ENCODE measurements at places on chromosomes 7 and 10.
A peak's percentile ranks its signal among the peaks of the same experiment; 100 is the strongest.

DNA sequence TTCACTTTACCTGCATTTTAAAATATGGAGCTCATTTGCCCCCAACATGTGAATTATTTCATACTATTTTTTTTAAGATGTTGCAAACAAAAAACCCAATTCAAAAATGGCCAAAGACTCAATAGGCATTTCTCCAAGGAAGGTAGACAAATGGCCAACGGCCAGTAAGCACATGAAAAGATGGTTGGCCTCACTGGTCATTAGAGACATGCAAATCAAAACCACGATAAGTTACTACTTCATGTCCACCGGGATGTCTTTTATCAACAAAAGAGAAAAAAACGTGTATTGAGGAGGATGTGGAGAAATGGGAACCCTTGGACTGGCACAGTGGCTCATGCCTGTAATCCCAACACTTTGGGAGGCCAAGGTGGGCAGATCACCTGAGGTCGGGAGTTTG, 3.4 kb upstream of the CTBP2 start:
- no peak for DNase-seq

- no peak for DNase-seq
These were observed 70.8 kb upstream of the UCN3 start for GRCh38 chr10:5293691-5294550.

DNA sequence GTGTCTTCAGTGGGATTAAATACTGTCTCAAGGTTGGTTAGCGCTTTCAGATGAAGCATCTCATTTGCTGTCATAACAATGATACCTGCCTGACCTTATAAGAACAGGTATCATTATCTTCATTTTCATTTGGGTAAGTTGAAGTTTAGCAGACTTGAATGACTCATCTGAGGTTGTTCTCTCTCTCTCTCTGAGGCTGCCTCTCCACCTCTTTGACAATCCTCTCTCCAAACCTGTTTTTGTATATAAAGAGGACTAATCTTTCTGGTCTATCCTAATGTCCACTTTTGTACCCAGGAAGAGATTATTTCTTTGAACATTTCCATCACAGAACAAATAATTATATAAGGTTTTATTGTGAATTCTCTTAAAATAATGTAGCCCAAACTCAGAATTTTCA, 291.4 kb downstream of the KLF6 start:
- no peak for DNase-seq

- no peak for DNase-seq
These were observed 25.2 kb downstream of the SEC23IP start for GRCh38 chr10:119917777-119918176.

- peak; percentile 95 for DNase-seq
These were observed 19.3 kb downstream of the TCAF1 start for GRCh38 chr7:143882604-143883078.

DNA sequence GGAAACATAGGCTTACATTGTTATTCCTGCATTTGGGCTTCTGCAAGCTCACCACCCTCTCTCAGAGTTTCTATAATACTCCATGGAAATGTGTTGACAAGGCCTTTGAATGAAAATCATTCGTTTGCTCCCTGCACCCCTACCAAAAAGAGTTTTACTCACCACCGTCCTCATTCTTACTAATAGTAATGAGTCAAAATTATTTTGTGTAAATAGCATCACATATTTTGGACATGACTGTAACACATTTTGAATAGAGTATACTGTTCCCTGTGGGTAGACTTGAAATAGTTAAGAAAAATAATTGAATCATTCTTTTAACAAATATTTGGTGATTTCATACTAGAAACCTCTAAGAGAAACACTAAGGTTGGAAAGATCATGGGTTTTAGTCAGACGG, 84.6 kb downstream of the AKAP9 start:
- DNase-seq = no peak

GRCh38 chr10:79267499-79267898, 79.8 kb upstream of the PPIF start:
- no peak for DNase-seq

- no peak for DNase-seq
These were observed 111.3 kb upstream of the RHEB start for GRCh38 chr7:151630851-151631569.

- no peak for DNase-seq
These were observed 116.8 kb downstream of the IQUB start for GRCh38 chr7:123417580-123417979.

- DNase-seq = peak; percentile 94
These were observed 2.3 kb downstream of the DNTT start for GRCh38 chr10:96306516-96306915.

GRCh38 chr7:77649716-77650349, 46.4 kb upstream of the RSBN1L start:
- DNase-seq = no peak

Data from posterior cingulate gyrus (tissue), 11 donors.